ENCODE measurements at places on chromosomes 2 and 18. TPM values are rescaled to one million over a fixed set of nuclear protein-coding genes. Genes with fewer than 3 reads are reported as not detected.

DNA sequence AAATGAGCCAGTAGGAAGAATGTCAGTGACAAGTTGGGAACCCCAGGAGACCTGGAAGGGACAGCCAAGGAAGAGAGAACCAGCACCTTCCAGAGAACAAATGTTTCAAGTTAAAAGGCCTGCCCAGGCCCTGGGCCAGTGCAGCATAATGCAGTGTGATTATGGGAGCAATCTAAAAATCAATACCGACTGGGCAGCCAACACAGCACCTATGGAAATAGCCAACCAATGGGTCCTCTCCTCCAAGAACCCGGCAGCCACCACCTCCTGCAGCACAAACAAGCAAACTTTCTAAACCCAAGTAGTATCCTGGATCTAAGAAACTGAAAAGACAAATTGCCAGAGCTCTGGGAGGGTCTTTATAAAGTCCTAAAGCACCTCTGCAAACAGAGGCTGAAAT, 71.7 kb downstream of the CLHC1 start:
- DNase-seq, result no peak

DNA sequence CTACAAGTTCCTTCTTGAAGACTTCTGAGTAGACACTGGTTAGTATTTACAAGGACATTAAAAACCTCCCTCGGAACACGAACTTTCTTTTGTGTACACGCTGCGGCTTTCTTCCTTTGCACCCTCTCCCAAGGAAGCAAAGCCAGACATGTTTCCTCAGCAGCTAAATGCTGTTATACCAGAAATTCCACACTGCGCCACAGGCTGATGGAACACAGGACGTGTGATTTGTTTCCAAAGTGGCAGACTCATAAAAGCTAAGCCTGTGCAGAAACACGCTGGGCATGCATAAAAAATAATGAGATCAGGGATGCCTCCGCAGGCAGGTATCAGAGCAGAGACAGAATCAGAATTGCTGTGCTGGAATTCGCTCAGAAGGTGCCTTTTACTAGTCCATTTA, 73.0 kb upstream of the RGPD5 start:
- no peak for DNase-seq

DNA sequence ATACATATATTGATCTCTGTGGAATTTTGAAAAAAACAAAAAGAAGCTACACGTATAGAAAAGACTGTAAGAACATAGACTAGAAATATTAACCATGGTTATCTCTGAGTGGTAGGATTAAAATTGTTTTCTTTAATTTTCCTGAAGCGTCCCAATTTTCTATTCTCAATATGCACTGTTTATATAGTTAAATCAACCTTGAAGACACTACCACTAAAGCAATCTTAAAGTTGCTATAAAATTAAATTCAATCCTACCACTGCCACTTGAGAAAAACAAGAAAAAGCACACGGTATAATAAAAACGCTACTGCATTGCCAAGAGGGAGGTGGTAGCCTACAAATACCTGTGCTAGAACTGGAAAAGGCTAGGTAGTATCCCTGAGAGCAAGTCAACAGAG, 47.2 kb downstream of the TRIP12 start:
- DNase-seq, result no peak

DNA sequence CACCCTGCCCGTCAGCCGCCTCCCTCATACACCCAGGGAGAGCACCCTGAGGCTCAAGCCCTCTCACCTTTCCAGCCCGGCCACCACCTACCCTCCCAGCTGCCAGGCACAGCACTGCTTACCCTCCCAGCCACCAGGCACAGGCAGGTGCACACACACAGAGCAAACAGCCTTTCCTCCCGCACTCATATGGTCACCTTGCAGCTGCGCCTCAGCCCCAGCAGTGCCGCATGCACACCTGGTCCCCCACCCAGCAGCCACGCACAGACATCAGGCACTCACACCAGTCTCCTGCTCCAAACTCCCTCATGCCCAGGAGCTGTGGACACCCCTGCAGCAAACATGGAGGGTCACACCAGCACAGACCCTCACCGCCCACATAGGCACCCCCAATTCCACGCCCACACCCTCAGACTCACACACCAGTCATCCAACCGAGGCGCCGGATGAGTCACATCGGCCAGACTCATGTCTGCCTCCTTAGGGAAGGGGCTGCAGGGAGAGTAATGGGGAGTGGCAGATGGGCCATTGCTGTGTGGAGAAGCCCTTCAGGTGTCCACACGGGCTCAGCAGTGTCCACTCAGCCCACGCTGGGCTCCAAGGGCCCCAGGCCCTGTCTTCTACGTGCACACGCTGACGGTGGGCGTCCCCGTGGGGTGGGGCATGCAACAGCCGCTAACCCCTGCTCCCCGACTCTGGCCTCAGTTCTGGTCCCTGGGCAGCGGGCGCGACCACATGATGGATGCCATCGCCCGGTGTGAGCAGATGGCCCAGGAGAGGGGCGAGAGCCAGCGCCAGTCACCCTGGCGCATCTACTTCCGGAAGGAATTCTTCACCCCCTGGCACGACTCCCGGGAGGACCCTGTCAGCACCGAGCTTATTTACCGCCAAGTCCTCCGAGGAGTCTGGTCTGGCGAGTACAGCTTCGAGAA, 22.3 kb upstream of the GPR17 start:
- no peak for DNase-seq

DNA sequence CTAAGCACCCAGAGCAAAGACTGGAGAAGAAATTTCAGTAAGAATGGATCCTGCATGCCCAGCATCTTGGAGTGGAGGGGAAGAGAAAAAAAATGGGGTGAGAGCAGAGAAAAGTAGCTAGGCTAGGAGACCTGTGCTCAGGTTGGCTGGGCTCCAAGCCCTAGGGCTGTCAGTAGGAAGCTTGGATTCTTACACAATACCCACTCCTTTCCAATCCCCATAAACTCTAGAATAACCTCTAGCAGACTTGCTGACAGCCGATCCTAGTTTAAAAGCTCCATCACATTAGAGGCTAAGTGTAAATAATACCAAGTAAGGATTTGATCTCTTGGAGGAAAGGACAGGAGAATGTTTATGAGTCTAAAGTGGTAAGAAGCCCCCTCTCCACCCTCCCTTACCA, 46.2 kb upstream of the NABP1 start:
- DNase-seq, result no peak

DNA sequence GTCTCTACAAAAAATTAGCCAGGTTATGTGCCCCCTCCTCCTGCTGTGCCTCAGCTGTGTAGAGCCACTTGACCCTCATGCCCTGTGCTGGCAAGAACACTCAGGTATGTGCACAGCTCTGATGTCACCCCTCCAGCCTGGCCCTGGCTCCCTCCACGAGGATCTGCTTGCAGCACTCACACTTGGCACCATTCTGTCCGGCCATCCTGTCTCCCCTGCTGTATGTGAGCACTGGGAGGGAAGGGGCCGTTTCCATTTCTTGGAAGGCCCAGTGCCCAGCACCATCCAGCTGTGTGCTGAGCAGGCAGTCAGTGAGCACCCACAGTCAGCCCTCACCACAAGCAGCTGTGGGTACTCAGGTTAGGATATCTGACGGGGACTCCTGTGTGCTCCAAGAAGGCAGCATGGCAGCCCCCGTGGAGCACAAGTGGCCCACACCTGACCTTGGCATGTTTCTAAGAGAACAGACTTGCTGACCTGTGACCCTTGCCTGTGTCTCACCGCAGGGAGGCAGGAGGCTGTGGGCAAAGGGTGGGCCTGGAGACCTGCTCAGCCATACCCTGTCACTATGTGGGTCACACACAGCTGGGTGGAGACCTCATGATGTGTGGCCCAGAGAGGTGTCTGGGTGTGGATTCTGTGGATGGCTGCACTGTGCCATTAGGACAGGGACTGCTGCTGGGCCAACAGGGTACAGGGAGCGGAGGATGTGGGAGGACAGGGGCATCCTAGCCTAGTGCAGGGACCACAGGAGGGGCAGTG, 31.5 kb downstream of the USP34 start:
- no peak for DNase-seq

DNA sequence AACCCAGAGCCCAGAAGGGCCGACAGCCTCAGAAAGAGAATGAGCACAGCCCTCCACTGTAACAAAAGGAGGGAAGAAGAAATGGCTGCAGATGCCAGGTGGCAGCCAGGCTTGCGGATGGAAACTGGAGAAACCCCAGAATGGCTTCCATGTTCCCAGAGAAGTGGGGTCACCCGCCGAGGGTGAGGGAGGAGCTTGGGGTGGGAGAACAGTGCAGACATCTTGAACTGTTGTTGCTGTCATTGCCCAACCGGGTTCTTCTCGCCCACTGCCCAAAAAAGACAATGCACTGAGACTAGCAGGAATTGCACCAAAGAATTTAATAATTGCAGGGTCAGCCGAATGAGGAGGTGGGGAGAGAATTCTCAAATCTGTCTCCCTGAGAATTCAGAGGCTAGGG, 223.2 kb upstream of the RAB6C start:
- DNase-seq, result no peak

DNA sequence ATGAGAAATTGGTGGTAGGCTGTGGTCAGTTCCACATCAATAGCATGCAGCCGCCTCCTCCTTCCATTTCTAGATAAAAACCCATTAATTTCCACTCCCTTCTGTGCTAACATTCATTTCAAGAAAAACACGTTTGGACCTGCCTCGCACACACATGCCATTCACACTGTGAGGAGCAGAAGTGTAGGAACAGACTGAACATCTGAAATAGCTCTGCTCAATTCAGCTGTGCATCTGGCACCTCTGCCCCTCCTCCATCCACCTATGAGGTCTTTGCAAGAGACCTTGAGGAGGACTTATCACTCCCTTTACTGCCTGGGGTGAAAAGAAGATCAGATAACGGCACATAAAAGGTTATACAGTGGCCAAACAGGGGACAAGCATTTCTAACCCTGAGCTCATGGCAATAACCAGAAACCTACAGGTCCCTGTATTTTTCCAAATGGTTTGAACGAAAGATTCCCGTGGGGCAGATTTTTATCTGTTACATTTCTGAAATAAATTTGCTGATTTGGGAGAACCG, 30.8 kb upstream of the LRP2 start:
- no peak for DNase-seq

- DNase-seq, result no peak
Measured at GRCh38 chr2:215411941-215412743, 23.7 kb downstream of the FN1 start.

DNA sequence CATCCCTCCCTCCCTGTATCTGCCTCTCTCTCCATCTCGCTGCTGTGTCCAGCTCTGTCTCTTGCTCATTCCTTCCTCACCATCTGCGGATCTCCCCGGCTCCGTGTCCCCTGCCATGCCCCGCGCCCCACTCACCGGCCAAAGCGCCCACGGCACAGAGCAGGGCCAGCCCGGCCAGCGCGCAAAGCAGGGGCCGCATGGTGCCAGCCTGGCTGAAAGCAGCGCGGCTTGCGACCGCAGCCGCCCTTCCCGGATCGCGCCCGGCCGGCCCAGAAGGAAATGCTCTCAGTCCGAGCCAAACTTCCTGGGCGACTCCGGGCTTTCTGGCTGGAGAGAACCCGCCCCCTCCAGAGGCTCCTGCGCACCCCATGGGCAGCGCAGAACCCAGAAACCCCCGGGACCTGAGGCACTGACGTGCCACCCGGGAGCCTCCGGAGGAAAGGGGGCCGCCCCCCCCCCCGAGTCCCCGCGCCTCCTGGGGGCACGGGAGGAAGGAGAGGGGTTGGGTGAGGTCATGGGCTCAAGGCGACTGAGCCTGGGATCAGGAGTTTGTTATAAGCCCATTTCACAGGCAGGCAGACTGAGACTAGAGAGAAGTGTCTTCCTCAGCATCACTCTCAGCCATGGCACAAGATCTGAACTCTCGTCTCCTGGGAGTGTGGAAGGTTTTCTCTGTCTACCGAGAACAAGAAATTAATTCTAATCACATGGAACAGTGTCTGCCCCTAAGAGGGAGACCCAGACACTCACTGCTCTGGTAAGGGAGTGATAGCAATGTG, 45.2 kb upstream of the RAB6C start:
- no peak for DNase-seq

- DNase-seq, result no peak
Measured at GRCh38 chr2:197838579-197838978, 34.2 kb downstream of the PLCL1 start.

DNA sequence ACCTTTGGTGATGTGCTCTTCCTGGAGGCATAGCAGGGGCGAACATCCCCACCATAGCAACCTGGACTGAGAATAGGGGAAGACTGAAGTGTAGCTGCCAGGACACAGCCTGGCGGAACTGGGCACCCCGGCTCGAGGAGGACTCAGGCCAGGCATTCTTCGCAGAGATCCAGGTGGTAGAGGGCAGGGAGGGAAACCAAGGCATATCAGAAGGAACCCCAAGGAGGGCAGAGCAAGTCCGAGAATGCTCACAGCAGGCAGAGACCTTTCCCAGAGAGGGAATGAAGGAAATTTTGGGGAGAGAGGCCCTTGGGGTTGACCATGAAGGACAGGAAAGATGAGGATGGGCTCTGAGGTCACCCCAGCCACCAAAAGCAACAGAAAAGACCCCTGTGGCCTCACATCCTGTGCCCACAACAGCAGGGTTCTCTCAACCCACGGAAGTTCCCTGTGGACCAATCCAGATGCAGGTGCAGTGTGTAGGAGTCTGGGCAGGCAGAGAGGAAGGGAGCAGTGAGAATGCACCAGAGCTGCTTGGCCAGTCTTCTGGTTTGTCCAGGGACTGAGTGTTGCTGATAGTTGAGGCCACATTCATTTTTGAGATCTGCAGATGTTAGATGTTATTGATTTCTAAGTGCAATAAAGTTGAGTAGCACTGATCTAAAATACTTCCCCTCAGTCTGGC, 136.9 kb downstream of the PXDN start:
- no peak for DNase-seq

DNA sequence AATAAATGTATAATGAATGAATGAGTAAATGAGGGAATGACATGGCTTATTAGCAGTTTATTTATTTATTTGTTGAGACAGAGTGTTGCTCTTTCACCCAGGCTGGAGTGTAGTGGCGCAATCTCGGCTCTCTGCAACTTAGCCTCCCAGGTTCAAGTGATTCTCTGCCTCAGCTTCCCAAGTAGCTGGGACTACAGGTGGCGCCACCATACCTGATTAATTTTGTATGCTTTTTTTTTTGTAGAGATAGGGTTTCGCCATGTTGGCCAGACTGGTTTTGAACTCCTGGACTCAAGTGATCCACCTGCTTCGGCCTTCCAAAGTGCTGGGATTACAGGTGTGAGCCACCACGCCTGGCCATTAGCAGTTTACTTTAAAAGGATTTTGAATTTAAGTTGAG, 100.3 kb upstream of the CAVIN2 start:
- DNase-seq, result no peak

- DNase-seq, result no peak
Measured at GRCh38 chr18:45084206-45084605, 403.5 kb downstream of the SETBP1 start.

GRCh38 chr2:14480120-14480519, 152.4 kb upstream of the LRATD1 start:
- DNase-seq, result no peak

- no peak for DNase-seq
Measured at GRCh38 chr2:112137516-112138158, 548 bp upstream of the FBLN7 start.

The SERPINB11 gene
- total RNA-seq, result not detected

The L3MBTL4 gene
- 7.5 TPM for total RNA-seq

The LINC00305 gene
- total RNA-seq, result not detected

The KCNIP3 gene
- 39.1 TPM for total RNA-seq

The SDC1 gene
- total RNA-seq, result 0.78 TPM

The HJURP gene
- not detected for total RNA-seq

The FAM237A gene
- not detected for total RNA-seq

The ATAD2B gene
- total RNA-seq, result 39.0 TPM

The MYO7B gene
- total RNA-seq, result not detected
